ENCODE measurements at places on chromosomes 16 and 17. TPM values are rescaled to one million over a fixed set of nuclear protein-coding genes. Genes with fewer than 3 reads are reported as not detected.

DNA sequence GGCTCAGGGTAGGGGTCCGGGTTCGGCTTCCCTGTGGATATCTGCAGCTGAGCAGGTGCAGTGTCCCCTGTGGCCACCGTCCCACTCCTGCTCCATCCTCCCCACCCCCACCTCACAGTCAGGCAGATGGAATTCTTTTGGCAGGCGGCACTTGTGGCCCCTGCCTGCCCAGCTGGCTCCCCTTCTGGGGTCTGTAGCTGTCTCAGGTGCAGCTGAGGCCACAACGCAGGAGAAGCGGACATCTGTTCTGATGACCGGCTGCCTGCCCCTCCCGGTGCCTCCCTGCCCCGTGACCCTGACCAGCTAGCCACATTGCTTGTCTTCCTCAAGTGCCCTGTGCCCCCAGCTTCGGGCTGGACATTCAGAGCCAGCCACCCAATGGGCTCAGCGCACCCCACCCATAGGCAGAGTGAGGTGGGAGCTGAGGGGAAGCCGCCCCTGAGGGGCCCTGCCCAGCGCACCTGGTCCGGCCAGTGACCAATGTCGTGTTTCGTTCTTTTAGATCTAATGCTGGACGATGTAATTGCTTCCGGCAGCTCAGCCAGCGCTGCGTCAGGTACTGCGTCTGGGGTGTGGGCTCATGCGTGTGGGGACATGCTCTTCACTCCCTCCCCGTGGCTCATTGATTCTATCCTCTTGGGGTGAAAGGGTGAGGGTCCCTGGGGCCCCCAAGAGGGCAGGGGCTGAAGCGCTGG, 25.2 kb upstream of the ABCC3 start:
- DNase-seq = no peak

- DNase-seq = no peak
These were observed 37.4 kb upstream of the IL21R start for GRCh38 chr16:27364493-27365141.

The CIBAR2 gene
- total RNA-seq = not detected

The SLFN14 gene
- total RNA-seq = 0.16 TPM

The SMPD3 gene
- 0.15 TPM for total RNA-seq

DNA sequence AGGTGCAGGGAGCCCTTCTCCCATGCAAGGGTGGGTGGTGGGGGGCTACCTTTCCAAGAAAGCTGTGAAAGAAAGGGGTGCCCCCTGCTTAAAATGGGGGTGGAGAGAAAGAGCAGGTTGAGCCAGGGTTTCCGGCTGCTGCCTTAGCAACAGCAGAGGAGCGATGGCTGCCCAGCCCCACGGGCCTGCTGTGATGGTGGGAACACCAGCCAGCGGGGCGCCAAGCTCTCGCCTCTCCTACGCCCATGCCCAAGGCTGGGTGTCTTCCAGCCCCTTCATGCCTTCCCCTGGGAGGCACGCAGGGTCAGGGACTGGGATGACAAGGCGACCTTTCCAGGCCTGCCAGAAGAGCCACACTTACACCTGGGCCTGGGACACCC, 3.0 kb downstream of the FMNL1 start:
- DNase-seq = no peak

- DNase-seq = no peak
These were observed 297.0 kb downstream of the SEC14L1 start for GRCh38 chr17:77437747-77438146.

DNA sequence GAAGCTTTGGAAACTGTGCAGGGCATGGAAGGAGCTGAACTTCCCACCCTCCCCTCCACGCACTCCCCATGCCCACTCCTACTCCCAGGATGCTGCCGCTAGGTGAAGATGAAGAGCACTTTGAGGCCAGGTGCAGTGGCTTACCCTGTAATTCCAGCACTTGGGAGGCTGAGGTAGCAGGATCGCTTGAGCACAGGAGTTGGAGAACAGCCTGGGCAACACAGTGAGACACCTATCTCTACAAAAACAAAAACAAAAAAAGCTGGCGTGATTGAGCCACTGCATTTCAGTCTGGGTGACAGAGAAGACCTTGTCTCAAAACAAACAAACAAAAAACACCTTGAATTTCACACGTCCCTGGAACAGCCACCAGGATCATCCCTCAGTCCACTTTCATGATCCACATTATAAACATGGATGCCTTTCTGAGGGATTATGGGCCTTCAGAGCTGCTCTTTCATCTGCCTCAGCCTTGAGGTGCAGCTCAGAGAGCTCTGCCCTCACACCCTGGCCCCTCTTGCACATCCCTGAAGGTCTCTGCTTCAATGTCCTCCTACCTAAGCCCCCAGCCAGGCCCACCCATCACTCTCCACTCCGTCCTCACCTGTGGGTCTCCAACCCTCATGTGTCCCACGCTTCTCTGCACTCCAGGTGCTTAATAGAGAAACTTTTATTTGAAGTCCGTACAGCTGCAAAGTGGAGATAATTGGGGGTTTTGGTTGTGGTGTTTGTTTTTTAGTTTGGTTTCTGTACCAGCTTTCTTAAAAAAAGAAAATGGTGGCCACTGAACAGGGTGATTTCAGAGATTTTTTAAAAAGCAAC, 25.8 kb downstream of the PHB1 start:
- DNase-seq = no peak

GRCh38 chr17:50353600-50354195, 7.8 kb downstream of the XYLT2 start:
- no peak for DNase-seq

DNA sequence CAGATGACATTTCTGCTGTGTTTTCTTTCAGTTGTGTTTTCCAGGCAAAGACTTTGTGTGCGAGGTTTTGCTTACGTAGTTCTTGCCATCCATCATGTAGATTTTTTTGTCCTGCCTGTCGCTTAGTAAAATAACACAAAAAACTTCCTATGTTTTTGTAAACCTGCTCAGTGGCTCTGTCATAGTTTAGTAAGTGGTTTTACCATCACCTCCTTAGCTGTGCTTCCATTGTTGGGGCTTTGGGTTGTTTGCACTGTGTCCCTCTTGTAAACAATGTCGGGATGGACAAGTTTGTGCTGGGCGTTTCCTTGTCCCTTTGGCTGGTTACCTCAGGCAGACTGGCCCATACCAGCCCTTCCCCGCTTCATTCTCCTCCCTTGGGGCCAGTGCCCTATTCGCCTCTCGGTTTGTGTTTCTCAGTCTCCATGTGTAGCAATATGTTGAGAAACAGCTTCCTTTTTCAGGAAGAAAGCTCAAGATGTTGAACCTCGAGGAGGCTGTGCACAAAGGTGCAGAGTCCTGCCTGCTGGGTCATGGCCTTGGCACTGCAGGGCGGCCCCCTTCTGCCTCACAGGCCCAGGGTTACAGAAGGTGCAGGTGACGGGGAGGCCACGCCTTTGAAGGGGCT, 74.6 kb downstream of the KSR1 start:
- no peak for DNase-seq

The SYT17 gene
- total RNA-seq = not detected

DNA sequence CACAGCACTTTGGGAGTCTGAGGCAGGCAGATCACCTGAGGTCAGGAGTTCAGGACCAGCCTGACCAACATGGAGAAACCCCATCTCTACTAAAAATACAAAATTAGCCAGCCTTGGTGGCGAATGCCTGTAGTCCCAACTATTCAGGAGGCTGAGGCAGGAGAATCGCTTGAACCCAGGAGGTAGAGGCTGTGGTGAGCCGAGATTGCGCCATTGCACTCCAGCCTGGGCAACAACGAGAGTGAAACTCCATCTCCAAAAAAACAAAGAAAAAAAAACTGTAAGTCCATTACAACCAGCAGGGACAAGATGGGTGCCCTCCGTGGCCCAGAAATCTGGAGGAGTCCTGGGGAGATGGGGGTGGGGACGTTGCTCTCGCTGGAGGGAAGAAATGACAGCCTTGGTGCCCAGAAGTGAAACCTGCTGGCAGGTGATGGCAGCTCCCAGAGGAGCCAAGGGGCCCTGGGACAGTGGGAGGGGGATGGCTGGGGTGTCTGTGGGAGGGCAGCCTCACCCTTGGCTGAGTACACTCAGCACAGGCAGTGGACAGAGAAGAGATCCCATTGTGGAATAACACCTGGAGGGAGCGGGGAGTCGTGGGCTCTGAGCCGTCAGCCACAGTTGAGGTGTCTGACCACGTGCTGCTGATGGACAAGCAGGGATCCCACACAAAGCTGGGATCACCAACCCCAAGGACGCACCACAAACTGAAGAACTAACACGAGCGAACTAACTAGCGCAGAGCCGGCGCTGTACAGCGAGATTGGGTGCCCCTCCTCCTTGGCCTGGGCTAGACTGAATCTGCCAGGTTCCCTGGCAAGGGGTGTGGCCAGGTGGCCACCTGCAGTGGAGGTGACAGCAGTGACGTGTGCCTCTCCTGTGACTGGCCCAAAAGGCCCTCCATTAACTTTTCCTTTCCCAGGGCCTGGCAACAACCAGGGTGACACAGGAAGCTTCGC, 46.9 kb upstream of the BAHCC1 start:
- DNase-seq = no peak

GRCh38 chr16:89197033-89197632, 3.2 kb downstream of the SLC22A31 start:
- DNase-seq = no peak
